ENCODE measurements at places on chromosomes 12 and 14. TPM values are rescaled to one million over a fixed set of nuclear protein-coding genes. Genes with fewer than 3 reads are reported as not detected.

DNA sequence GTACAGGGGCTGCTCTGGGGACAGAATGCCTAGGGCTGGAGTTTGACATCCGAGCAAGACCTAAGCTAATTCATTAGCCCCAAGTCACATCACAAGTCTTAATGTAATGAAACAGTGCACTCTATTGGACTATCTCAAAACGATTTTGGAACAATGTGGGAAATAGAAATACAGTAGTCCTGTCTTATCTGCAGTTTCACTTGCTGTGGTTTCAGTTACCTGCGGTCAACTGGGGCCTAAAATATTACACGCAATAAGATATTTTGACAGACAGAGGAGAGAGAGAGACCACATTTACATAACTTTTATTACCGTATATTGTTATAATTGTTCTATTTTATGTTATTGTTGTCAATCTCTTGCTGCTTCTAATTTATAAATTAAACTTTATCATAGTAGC lies 21.1 kb downstream of the MOAP1 start:
- DNase-seq, result no peak

- no peak for DNase-seq
These were observed 35.1 kb downstream of the TRPV4 start for GRCh38 chr12:109797905-109798669.

- DNase-seq, result peak; percentile 58
These were observed 9.0 kb upstream of the SIX1 start for GRCh38 chr14:60658211-60658690.

INSM2 gene
- not detected for total RNA-seq

C12orf54 gene
- total RNA-seq, result not detected

NID2 gene
- 0.09 TPM for total RNA-seq

DHRS4L2 gene
- total RNA-seq, result 22.1 TPM

FAM181A gene
- total RNA-seq, result not detected

DNA sequence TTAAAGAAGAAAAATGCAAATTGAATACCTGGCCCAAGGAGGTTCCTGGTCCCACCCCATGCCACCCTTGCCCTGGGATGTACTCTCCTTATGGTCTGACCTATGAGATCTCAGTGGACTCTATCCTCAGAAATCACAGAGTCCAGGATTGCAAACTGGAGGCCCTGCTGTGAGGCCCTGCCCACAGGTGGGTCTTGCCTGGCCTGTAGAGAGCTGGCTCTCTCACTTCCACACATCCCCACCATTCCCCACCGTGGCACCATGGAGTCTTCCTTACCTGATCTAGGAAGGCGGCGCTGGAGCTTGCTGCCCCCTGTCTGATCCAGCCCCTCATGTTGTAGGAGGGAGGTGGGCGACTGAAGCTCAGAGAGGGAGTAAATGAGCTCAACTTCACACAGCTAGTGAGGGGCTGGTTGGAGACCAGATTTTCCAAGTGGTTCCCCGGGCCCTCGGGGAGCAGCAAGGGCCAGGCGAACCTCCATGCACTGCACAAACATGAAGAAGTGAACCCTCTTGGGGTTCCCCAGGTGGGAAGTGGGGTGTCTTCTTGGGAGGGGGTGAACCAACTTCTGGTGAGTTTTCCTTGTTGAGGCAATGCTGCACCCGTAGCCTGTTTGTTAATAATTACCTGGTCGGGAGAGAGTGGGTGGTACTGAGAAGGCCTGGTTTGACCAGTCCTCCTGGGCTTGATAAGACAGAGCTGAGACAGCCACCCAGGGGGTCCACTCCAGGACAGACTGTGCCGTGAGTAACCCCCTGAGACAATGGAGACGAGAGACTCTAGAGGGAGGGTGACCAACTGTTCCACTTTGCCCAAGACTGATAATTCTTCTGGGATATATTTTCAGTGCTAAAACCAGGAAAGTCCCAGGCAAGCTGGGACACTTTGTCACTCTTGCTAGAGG lies at the start of gene SERPINA4:
TSS of gene SERPINA4 (plus strand) at position 692 of the 905 bp plus-strand sequence. CDS start 2,041 bp downstream, outside the sequence.
- no peak for DNase-seq

- DNase-seq, result no peak
These were observed 5.8 kb downstream of the TNS2 start for GRCh38 chr12:53055471-53056266.

TAS2R46 gene
- 1.3 TPM for total RNA-seq

- DNase-seq, result no peak
These were observed 13.7 kb downstream of the OR6J1 start for GRCh38 chr14:22630486-22630885.

FAIM2 gene
- 0.54 TPM for total RNA-seq

GRCh38 chr12:132163911-132164288 lies 19.6 kb downstream of the NOC4L start:
- DNase-seq, result no peak

- DNase-seq, result no peak
These were observed 101.3 kb downstream of the FOXN3 start for GRCh38 chr14:89315493-89316470.

RAD51AP1 gene
- 35.8 TPM for total RNA-seq

DNA sequence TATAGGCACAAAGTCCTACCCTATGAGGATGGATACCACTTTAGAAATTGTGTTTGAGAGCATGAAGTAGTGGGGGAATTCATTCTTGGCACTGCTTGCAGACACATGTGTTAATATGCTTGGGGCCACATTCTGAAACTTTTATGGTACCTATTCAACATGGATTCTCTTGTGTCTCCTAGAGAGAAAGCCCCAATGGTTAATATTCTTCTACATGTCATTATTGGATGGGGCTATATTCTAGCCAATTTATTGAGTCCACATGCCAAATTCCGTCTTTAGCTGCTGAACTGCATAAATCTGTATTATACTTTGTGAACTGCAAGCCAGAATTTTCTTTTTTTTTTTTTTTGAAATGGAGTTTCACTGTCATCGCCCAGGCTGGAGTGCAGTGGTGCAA lies 140.0 kb downstream of the KICS2 start:
- no peak for DNase-seq

YAF2 gene
- 40.7 TPM for total RNA-seq

PAPOLA gene
- 204 TPM for total RNA-seq

Measured in activated CD4-positive, alpha-beta T cell treated with anti-CD3 and anti-CD28 coated beads, Interleukin-2, amount 10 ng/mL, durations not matched to agents 24 days and 14 days (primary cell).